Stimulated activated CD4-positive, alpha-beta T cell treated with anti-CD3 and anti-CD28 coated beads, Interleukin-1b, Interleukin-23, amount 100 ng/mL, for 1 hour (primary cell): ENCODE measurements at places on chromosomes 6 and 20.

- DNase-seq: no peak
Measured at GRCh38 chr20:21103582-21104465, 2.3 kb downstream of the LINC00237 start.

DNA sequence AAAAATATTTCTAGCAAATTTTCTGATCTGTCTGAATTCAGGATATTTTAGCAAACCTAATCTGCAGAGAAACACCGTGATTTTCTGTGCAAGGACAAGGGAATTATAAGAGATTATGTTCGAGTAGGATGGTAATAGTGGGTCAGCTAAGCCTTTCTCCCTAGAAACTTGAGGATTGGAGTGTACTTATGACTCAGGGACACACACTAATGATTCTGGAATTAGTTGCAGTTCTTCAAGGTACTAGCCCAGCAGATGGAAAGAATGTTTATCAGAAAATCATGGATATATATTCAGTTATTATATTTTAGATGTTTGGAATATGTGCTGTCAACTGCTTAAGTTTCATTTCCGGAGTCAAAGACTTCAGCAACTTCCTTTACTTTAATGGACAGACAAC, 177.1 kb upstream of the MAP3K7 start:
- DNase-seq: no peak

- no peak for DNase-seq
Measured at GRCh38 chr6:9890469-9890868, 524.4 kb downstream of the TFAP2A start.

DNA sequence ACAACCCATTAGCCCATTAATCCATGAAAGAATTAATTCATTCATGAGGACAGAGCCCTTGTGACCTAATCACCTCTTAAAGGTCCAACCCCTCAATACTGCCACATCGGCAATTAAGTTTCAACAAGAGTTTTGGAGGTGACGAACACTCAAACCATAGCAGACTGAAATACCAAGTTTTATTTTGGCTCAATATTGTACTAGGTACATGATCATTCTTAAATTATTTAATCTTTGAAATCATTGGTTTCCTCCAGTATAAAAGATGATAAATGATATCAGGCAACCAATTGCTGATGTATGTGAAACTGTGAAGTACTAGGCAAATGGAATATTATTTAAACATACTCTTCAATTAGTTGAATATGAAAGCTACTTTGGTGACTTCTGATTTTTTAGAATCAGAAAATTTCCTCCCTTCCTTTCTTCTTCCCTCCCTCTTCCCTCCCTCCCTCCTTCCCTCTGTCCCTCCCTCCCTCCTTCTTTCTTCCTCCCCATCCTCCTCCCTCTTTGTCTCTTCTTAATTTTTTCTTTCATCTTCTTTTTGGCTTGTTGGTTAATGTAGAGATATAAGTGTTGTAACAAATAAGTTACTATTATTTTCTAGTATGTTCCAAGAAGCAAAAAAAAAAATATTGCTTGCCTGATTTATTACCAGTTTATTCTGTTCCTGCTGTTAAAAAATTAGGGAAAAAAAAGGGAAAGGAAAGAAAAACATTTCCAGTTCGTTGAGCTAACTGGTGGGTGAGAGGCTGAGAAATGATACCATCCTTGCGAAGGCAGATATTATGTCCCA, 233.9 kb upstream of the ZNF217 start:
- DNase-seq: no peak

DNA sequence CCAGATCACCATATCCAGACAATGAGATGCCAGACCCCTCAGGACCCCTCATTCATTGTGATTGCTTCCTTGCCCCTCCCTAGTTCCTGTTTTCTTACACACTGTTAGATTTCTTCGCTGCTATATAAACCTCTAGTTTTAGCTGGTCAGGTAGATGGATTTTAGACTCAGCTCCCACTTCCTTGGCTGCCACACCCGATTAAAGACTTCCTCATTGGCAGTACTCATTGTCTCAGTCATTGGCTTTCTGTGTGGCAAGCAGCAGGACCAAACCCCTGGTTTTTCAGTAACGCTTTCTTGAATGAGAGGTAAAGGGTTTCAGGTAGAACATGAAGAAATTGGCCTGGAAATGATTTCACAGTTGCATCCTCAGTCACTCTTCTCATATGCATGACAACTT, 47.9 kb downstream of the QRSL1 start:
- no peak for DNase-seq
